ENCODE measurements at places on chromosomes 11 and 22.

GRCh38 chr11:10762185-10762584 is 11.1 kb downstream of the CTR9 start:
- DNase-seq = no peak

GRCh38 chr11:109511598-109511997 is 89.6 kb downstream of the C11orf87 start:
- DNase-seq = peak; percentile 1

DNA sequence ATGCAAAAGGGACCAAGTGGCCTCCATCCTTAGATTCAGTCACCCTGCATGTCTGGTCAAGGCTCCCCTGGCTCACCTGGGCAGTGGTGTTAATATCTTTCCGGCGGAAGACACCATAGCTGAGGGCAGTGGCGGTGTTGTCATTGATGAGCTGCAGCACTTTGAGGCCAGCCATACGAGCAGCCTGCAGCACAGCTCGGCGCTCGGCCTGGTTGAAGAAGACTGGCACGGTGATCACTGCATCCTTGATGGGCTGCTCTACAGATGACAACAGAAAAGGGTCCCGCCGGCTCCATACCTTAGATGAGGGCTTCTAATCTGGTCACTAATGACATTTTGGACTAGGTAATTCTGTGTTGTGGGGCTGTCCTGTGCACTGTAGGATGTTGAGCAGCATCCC is 2.6 kb downstream of the HYOU1 start:
- no peak for DNase-seq

DNA sequence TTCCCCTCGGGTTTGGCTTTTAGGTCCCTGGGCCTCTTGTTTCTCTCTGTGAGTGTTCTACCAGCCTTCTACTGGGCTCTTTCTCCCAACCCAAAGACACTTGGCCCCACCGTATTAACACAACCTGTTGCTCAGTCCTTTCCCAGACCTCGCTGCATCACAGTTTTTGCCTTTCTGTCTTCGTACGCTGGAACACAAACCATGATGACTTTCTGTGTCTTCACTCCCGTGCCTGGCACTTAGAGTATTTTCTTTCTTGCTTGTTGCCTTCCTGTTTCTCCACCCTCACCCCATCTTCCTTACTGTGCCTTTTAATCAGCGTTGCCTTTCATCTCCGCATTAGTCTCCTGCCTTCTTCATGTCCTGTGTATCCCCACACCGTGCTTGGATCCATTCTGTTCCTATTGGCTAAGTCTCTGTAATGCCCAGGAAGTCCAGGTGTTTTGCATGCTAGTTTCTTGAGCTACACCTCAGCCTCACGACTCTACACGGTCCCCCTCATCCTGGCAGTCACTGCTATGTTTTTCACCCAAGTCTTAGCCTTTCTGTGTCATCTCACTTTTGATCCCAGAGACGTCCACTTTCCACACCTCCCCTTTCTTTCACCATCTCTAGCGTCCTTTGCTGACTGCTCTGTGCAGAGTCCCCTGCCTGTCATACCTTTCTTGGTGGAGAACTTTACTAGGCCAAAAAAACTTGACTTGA is 1.6 kb downstream of the MARK2 start:
- no peak for DNase-seq

- no peak for DNase-seq
These were observed 1057.3 kb downstream of the OPCML start for GRCh38 chr11:132475026-132475425.

DNA sequence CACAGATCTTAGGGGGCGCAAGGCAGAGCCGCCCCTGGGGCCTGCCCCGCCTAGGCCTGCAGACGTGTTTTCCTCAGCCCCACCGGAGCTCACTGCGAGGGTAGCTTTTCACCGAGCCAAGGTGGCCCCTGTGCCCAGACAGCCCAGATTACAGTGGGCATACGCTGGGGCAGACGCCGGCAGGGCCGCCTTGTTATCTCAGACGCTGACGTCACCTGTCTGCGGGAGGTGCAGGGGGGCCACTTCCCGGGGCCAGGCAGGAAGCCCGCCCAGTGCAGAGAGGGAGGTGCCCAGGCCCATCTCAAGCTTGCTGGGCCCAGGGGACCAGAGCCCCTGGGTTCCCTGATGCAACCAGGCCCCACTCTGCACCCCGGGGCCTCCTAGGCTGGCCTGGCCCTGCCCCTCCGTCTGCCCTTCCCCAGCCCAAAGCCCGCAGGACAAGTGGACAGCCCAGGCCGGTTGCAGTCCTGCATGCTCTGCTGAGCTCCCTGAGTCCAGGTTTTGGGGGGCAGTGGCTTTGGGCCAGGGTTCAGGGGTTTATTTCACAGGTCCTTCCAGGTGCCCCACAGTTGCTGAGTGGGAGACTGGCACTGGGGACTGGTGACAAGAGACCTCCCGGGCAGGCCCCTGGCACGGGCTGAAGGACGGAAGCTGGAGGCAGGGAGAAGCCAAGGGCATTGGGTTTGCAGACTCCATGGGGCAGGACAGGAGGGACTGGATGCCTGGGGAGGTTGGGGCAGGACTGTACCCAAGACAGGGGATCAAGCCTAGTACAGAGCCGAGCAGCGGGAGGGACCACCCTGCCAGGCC is 38.6 kb downstream of the IGF2 start:
- peak; percentile 56 for DNase-seq

- DNase-seq = no peak
These were observed 313.6 kb downstream of the ETS1 start for GRCh38 chr11:128273736-128274135.

GRCh38 chr11:125314276-125315078 is 149.9 kb downstream of the PKNOX2 start:
- DNase-seq = no peak

GRCh38 chr22:50529416-50529896 is 356 bp downstream of the TYMP start:
- DNase-seq = no peak

- no peak for DNase-seq
These were observed 141.7 kb downstream of the COMMD9 start for GRCh38 chr11:36147491-36147890.

DNA sequence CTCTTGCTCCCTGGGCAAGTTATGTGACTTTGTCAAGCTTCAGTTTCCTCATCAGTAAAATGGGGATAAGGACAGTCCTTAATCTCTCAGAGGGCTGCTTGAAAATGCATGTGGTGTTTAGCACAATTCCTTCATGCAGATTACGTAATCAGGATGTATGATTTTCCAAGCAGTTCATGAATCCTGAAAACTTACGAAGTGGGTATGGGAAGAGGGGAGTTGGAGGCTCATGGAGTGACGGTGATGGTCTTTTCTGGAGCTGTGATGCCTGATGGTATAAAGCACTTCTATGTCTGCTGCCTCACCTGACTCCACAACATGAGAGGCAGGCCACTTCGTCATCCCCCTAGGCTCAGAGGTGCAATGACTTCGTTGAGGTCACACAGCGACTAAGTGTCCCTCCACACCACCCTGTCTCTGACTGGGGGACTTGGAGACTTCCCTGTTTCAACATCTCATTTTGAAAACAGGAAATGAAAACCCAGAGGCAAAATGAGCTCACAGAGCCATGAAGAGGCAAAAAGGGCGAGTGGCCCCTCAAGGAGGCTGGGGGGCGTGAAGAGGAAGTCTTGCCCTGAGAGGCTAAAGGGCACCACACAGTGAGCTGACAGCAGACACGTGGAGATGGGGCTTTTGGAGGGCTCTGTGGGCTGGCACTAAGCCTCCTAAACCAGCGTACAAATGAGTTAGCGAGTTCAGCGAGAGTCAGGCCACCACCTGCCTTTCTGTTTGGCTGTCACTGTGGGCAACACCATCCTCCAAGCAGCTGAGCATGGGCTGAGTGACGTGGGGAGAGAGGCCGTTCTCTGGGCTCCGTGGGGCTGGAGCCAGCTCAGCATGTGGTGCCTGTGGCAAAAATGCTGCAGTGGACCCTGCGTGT is 10.1 kb downstream of the MCM5 start:
- DNase-seq = no peak

- no peak for DNase-seq
These were observed 163.3 kb downstream of the FBXO7 start for GRCh38 chr22:32637951-32638350.

- no peak for DNase-seq
These were observed 8.0 kb downstream of the RAC2 start for GRCh38 chr22:37235897-37236607.

- DNase-seq = no peak
These were observed 338.3 kb downstream of the TBC1D22A start for GRCh38 chr22:47100646-47101200.
